Glutamatergic neuron (in vitro differentiated cells): ENCODE measurements at places on chromosomes 1 and 21. TPM values are rescaled to one million over a fixed set of nuclear protein-coding genes. Genes with fewer than 3 reads are reported as not detected.

DNA sequence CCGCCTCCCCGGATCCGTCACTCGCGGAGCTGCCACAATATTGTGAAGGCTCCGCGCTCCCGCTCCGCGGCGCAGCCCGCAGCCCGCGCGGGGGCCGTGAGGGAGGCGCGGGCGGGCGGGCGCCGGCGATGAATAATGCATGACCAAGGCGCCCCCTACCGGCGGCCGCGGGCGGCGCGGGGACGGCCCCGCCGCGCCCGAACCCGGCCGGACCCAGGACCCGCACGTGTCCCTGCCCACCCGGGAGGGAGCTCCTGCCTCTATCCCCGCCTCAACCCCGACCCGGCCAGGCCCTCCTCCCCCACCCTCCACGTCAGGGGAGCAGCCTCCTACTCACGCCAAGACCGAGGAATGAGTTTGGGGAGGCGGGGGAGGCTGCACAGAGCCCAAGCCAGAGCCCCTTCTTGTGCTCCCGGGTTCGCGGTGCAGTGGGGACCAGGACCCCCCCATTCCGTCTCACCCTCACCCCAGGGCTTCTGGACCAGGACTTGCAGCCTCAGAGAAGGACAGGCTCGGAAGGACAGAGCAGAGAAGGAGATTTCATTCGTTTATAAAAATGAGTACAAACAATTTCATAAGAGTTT is 70.8 kb upstream of the CASZ1 start:
- DNase-seq, result peak; percentile 84
- H3K27ac ChIP-seq, result peak overlapping the region; percentile 90
- peaks cover 14% of the 10 kb centered on the region for H3K27me3 ChIP-seq
- peak overlapping the region; percentile 83 for H3K4me3 ChIP-seq
- peaks cover 51% of the 10 kb centered on the region for H3K4me1 ChIP-seq

The C1orf115 gene
- 30.5 TPM for total RNA-seq

DNA sequence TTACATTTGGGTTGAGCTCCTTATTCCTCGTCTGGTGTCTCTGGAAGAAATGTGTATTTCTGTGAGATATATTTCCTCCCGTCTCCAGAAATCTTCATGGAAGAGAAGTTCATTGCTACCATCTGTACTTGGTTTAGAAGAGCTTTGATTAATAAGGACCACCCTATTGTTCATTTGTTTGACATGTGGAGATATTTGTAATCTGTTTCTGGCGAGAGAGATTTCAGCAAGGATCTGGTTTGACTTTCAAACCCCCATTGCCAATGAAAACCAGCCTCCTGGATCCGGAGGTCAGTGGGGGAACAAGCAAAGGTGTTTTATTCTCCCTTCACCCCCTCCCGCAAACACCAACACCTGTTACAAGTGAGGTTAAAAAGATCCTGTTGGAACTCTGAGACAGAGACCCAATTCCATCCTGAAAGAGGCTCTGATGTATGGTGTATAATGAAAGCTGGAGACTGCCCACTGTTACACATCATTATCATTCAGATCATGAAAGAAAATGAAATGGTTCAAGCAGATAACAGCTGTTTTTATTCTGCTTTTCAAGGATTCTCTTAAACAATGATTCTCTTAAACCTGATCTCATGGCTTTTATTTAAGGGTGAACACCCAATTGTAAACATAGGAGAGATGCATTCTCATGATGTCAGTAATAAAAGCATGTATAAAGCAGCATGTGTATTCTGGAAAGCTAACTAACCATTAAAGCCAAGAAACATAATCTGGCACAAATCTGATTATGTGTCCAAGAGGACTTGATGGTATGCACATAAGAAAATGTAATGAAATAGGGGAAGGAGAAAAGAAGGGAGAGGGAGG is 393.5 kb upstream of the ADGRL2 start:
- H3K4me3 ChIP-seq, result no peak overlapping the region
- DNase-seq, result no peak

GRCh38 chr1:112637254-112638109 is 17.9 kb downstream of the CAPZA1 start:
- H3K27me3 ChIP-seq, result peaks cover under 1% of the 10 kb centered on the region
- H3K27ac ChIP-seq, result peak overlapping the region; percentile 73
- H3K4me1 ChIP-seq, result peaks cover 8% of the 10 kb centered on the region

DNA sequence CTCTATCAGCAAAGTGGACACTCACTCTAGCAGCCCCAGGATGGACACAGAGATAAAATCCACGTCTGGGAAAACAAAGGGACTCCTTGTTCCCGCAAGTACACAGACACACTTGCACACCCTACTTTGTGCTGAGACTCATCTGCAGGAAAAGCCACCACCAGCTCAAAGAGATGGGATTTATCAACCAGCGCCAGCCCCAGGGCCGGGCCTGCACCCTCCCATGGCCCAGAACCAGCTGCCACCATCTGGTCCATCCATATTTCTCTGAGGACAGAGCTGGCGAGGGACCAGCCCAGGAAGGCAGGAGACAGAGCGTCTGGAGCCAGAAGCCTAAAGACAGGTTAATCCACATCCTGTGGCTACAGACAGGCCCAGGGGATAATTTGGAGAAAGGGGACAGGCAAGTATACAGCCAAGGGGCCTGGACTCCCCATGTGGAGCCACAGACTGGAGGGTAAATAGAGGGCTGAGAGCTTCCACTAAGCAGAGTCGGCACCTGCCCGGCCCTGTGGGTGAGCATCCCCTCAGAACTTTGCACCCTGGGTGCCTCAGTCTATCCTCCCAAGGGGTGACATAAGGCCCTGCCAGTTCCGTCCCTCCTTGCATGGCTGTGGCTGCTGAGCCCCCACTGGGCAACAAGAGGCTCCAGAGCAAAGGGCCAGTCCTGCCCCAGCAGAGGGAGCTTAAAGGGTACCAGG is 233.9 kb downstream of the PTPRU start:
- peak overlapping the region; percentile 86 for H3K27ac ChIP-seq
- H3K27me3 ChIP-seq, result peaks cover 8% of the 10 kb centered on the region
- H3K36me3 ChIP-seq, result peaks cover 7% of the 10 kb centered on the region

GRCh38 chr1:7252411-7253117 is 467.3 kb downstream of the CAMTA1 start:
- no peaks in the 10 kb centered on the region for H3K36me3 ChIP-seq
- H3K27me3 ChIP-seq, result peaks cover 4% of the 10 kb centered on the region
- peaks cover 12% of the 10 kb centered on the region for H3K4me1 ChIP-seq
- DNase-seq, result no peak
- H3K27ac ChIP-seq, result peak overlapping the region; percentile 60

DNA sequence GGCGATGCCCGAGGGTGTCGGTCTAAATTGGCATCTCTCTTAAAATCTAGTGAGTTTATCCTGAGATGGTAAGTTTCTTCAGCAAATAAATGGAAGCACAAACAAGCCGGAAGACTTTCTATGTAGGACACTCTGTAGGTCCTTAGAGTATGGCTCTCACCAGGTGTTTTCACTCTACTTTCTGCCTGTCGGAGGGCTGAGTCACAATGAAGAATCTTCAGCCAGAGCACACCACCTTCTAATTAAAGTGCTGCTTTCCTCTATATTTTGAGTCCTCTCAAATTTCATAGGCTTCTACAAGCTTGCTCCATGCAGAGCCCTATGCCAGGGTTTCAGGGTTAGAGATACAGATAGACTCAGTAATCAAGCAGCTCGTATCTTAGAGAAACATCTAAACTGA is 27.1 kb downstream of the KCNK1 start:
- peaks cover 5% of the 10 kb centered on the region for H3K27me3 ChIP-seq
- peaks cover 8% of the 10 kb centered on the region for H3K36me3 ChIP-seq
- peaks cover 8% of the 10 kb centered on the region for H3K4me1 ChIP-seq
- no peak overlapping the region for H3K4me3 ChIP-seq

The TMPRSS3 gene
- 0.71 TPM for total RNA-seq

DNA sequence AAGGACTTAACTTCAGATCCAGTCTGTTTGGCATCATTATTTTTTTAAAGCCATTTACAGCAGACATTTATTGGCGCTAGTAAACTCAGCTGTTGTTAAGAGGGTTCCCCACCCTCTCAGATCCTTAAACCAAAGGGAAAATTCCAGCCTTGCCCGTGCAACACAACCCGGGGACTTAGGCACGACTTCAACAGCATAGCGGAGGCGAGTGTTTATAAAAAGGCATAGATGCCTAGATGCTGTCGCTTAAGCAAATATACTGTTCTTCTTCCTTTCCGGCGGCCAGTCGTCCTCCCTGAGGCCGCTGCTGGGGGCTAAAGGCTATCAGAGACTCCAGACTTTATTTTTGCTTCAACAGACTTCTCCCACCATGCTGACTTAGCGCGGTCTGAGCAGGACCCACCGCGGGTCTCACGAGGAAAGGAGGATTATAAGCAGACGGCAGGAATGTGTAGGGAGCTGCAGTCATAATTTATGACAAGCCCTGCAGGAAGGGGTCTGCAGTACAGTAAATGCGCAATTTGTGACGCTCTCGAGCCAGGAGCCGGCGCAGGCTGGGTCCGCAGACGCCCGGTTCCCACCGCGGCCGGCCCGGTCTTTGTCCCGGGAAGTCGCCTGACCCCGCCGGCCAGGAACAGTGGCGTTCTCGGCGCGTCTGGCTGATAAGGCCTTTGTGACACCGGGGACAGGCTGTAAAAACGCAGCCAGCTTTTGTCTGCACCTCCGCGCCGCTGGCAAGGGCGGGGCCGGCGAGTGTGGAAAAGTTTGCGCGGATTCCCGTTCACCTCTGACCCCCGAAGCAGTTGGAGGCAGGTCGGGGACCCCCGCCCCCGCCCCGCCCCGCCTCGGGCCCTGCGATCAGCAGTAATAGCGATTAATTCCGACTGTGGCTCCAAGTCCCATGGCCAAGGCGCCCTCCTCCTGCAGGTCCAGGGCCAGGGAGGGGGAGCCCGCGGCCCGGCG is 61.2 kb upstream of the ARHGEF16 start:
- H3K27ac ChIP-seq, result no peak overlapping the region
- peaks cover 5% of the 10 kb centered on the region for H3K4me1 ChIP-seq
- H3K27me3 ChIP-seq, result peaks cover 7% of the 10 kb centered on the region
- peak overlapping the region; percentile 81 for H3K4me3 ChIP-seq

The AIRE gene
- total RNA-seq, result not detected

The SNRNP40 gene
- total RNA-seq, result 68.0 TPM

The NGF gene
- total RNA-seq, result 0.83 TPM

The CFHR1 gene
- not detected for total RNA-seq

The LCE2C gene
- not detected for total RNA-seq

- peak within 1 kb of the TSS; percentile 82 for H3K4me3 ChIP-seq
- H3K36me3 ChIP-seq, result no peaks in the 10 kb centered on the region
- peak; percentile 48 for DNase-seq
- H3K4me1 ChIP-seq, result peaks cover 2% of the 10 kb centered on the region
Observed at GRCh38 chr1:24186993-24187790, at the start of gene IFNLR1. Gene IFNLR1, minus strand, starts transcription at chr1:24187289. Its CDS starts 41 bp downstream, at chr1:24187248.

The TACSTD2 gene
- total RNA-seq, result not detected

The MFSD2A gene
- 5.6 TPM for total RNA-seq

DNA sequence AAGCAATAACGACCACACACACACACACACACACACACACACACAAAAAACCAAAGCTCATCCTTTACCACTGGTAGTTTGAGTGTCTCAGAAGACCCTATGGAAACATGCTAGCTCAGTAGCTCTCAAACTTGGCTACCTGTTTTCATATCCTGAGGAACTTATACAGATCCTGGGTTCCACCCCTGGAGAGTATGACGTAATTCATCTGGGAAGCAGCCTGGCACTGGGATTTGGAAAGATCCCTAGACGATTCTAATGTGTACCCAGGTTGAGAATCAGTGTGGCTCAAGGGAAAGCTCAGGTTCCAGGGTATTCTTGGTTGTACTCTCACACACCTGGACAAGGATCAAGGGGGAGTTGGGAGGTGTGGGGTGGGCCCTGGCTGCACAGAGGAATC is 85.9 kb downstream of the SELENOF start:
- no peak overlapping the region for H3K4me3 ChIP-seq
- peaks cover 4% of the 10 kb centered on the region for H3K27me3 ChIP-seq
- no peak for DNase-seq
- H3K27ac ChIP-seq, result no peak overlapping the region
- H3K36me3 ChIP-seq, result no peaks in the 10 kb centered on the region

GRCh38 chr1:169091480-169091941 is 15.0 kb upstream of the ATP1B1 start:
- DNase-seq, result no peak
- peaks cover 11% of the 10 kb centered on the region for H3K4me1 ChIP-seq
- H3K27me3 ChIP-seq, result peaks cover 2% of the 10 kb centered on the region
- no peak overlapping the region for H3K4me3 ChIP-seq
- no peak overlapping the region for H3K27ac ChIP-seq
- no peaks in the 10 kb centered on the region for H3K36me3 ChIP-seq

The EVA1C gene
- total RNA-seq, result 2.5 TPM

DNA sequence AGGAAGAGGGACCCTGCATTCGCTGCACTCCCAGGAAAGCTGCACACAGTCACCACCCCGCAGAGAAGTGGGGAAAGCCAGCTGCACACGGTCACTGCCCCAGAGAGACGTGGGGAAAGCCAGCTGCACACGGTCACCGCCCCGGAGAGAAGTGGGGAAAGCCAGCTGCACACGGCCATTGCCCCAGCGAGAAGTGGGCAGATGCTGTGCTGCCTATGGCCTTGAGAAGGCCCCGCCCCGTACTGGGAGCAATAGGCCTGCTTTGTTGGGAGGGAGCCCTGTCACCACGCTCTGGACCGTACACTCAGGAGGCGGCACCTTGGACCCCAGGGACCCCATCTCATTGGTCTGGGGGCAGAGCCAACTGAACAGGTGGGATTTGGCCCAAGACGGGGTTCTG is 4.3 kb upstream of the GPR153 start:
- H3K4me1 ChIP-seq, result peaks cover 48% of the 10 kb centered on the region
- peaks cover 14% of the 10 kb centered on the region for H3K27me3 ChIP-seq
- no peak for DNase-seq

- DNase-seq, result no peak
- no peak overlapping the region for H3K4me3 ChIP-seq
- no peaks in the 10 kb centered on the region for H3K36me3 ChIP-seq
- H3K27ac ChIP-seq, result no peak overlapping the region
- H3K27me3 ChIP-seq, result no peaks in the 10 kb centered on the region
Observed at GRCh38 chr1:79807816-79808215, 801.3 kb upstream of the ADGRL4 start.

DNA sequence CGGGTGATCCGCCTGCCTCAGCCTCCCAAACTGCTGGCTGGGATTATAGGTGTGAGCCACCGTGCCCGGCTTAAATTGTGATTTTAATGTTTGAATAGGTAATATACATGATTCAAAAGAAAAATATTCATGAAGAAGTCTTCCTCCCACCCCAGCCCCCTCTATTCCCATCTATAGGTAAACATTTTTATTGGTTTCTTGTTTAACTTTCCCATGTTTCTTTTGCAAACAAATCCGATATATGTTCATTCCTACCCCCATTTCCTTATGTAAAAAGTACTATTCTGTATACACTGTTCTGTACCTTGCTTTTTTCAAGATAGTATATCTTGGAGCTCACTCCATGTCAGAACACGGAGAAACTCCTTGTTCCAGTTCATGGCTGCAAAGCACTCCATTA is 23.2 kb downstream of the RPS6KA1 start:
- no peaks in the 10 kb centered on the region for H3K4me1 ChIP-seq
- no peak overlapping the region for H3K27ac ChIP-seq
- no peaks in the 10 kb centered on the region for H3K36me3 ChIP-seq
- DNase-seq, result no peak

GRCh38 chr1:200738949-200739651 is 407 bp downstream of the CAMSAP2 start:
- no peaks in the 10 kb centered on the region for H3K36me3 ChIP-seq
- peaks cover 13% of the 10 kb centered on the region for H3K27me3 ChIP-seq
- peak; percentile 80 for DNase-seq
- peaks cover 25% of the 10 kb centered on the region for H3K4me1 ChIP-seq
